ENCODE measurements at places on chromosomes 5 and 9.

- no peak for DNase-seq
Measured at GRCh38 chr9:99030610-99031109, 74.3 kb upstream of the TGFBR1 start.

DNA sequence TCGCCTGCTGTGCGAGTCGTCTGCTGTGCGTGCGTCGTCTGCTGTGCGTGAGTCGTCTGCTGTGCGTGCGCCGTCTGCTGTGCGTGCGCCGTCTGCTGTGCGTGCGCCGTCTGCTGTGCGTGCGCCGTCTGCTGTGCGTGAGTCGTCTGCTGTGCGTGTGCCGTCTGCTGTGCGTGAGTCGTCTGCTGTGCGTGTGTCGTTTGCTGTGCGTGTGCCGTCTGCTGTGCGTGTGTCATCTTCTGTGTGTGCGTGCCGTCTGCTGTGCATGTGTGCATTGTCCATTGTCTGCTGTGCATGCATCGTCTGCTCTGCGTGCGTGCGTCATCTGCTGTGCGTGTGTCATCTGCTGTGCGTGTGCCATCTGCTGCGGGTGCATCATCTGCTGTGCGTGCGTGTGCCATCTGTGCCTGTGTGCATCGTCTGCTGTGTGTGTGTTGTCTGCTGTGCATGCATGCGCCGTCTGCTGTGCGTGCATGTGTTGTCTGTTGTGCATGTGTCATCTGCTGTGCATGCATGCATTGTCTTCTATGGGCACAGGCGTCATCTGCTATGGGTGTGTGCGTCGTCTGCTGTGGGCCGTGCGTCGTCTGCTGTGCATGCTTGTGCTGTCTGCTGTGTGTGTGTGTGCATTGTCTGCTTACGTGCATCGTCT, 68.6 kb upstream of the IRX4 start:
- DNase-seq, result no peak

DNA sequence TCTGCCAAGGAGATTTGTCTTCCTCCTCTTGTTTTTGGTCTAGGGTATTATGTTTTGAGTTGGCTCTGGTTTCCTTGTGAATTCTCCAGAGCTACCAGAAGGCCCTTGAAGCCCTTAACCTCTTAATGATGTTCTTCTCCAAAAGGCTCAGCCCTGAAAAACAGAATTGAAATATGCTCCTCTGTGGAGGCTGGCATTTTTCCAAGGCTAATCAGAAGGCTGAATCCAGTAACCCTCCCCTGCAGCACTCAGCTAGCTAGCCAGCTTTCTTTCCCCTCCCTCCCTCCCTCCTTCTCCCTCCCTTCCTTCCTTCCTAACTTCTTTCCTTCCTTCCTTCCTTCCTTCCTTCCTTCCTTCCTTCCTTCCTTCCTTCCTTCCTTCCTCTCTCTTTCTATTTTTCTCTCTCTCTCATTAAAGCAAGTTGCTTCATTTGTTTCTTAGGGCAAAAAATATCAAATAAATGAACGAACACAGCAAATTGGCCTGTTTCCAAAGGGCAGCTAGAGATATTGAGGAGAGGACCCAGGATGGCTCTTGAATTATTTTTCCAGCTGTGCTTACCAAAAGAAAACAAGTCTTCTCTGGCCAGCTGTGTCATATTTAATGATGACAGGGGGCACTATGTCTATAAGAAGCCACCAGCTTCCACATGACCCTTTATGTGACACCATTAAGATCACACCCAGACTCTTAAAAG, 38.7 kb downstream of the JAKMIP2 start:
- DNase-seq, result no peak

- DNase-seq, result no peak
Measured at GRCh38 chr9:129235041-129235930, 57.2 kb upstream of the IER5L start.

DNA sequence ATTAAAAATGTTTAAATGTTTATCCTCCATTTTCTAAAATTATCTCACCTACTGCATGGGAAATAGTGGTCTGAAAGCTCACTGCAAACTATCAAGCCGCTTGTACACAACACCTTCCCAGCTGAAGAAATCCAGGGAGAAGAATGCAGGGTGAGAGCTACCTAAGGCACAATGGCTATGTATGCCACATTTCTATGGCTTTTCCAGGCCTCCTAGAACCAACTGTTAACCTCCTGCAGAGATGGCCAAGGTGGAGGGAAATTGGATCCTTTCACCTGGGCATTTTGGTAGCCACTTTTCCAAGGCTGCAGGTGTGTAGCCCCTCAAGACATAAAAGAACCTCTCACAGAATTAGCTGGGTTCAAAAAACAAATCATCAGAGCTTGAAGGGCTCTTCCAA, 286.4 kb downstream of the EBF1 start:
- no peak for DNase-seq

DNA sequence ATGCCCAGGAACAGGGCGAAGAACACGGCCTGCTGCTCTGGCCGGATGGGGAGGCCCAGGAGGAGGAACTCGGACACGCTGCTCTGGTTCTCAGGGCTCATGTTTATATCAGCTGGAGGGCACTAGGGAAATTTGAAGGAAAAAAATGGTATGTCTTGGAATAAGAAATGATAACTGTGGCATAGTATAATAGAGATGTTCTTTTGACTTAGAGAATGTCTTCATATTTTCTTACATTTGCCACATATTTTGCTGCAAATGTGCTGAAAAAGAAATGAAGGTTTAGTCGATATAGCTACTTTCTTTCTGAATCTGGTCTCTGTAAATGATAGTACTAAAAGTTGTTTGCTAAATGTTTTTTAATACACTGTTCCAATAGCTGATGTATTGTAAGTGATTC, at the start of gene OR1J1:
OR1J1 (minus strand) TSS at position 101 of the 400 bp plus-strand sequence; CDS start at position 101, 0 bp downstream.
- no peak for DNase-seq

DNA sequence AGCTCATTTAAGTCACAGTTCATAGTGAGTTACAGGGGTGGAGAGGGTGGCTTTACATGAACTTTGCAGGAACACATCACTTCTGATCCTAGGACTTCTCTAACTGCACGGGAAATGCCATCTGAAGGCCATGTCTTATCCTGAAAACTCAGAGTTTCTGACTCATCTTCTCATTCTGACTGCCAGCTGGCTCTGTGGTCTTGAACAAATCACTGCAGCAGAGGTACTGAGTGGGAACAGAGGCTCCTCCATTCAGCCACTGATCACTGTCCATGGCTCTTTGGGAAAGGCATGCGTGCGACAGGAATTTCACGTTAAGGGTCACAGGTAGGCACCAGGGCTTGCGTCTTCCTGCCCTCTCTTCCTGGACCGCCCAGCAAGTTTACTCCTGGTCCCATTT, 114.6 kb upstream of the LRRTM2 start:
- DNase-seq, result no peak

GRCh38 chr9:95565982-95566381, 49.2 kb upstream of the PTCH1 start:
- DNase-seq, result no peak

DNA sequence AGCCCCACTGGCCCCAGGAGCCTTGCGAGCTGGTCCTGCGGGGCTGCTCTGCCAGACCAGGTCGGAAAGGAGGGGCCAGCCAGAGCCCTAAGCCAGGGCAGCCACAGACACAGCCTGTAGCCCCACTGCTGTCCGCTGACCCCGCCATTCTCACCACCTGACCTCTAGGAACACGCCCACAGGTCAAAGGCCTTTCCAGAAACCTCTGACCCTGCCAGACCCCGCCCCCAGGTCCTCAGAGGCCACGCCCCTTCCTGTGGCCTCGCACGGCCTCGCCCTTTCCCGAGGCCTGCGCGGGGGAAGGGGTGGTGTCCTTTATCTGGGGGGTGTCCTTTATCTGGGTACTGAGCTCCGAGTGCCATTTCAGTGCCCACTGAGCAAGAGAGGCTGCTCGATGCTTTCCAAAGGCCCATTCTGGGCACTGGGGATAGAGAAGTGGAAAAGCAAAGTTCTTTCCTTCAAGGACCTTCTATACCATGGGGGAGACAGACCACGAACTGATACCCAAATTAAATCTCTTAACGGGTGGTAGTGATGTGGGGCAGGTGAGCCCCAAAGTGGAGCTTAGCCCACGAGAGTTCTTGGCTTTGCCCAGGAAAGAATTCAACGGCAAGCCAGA, 46.5 kb downstream of the P4HA2 start:
- DNase-seq, result no peak

DNA sequence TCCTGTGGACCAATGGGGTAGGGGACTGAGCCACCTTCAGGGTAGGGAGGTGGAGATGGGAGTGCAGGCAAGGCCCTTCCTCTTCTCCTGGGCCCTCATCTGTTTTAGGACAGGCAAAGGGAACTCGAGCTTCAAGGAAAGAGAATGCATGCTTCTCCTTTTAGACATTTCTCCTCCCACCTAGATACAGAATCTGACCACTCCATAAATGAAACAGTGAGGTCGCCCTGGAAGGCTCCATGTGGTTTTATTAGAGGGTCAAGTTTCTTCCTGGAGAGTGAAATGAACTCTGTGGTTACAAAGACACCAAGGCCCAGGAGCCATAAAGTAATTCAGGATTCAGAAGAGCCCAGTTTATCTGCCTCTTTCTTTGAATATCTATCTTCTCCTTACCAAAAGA, 14.9 kb downstream of the LHFPL2 start:
- DNase-seq, result no peak

DNA sequence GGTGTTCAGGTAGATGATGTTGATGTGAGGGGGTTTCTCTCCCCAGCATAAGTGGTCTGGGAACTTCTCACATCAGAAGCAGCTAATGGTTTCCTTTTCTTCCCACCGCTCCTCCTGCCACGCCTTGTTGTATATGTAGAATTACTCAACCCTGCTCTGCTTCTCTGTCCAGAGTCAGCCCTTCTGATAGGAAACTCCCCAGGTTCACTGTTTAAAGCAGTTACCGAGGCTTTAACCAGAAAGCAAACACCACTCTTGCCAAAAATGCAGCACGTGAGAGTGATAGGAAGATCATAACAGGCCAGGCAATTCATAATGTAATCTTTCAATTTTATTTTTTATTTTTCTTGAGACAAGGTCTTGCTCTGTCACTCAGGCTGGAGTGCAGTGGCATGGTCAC, 10.5 kb upstream of the TMEM252 start:
- no peak for DNase-seq

DNA sequence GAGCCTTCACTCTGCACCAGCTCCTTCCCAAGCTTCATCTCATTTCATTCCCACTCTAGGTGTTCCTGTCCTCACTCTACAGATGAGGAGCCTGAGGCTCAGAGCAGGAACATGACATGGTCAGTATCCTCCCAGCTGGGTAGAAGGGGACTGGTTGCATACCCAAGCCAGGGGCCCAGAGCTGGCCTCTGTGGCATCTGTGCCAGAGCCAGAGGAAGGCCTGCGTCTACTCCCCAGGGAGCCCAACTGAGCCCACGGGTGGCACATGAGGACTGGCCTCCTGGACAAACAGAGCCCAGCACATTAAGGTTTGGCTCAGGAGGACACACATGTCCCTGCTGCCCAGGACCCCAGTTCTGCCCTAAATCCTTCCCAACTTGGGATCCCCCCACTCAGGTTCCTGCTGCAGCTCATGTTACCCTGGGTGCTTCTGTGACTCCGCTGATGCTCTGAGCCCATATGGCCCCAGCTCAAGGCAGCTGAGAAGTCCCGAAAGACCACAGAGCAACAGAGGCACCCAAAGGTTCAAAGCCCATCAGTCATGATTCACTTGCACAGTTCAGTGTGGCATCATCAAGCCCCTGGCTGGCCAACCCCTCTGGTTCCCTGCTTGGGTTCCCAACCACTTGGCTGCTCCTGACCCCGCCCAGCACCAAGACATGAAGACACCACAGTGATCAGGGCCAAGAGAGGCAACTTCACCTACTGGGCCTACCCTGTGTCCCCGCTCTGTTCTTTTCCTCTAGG, 8.5 kb upstream of the NEURL1B start:
- no peak for DNase-seq

DNA sequence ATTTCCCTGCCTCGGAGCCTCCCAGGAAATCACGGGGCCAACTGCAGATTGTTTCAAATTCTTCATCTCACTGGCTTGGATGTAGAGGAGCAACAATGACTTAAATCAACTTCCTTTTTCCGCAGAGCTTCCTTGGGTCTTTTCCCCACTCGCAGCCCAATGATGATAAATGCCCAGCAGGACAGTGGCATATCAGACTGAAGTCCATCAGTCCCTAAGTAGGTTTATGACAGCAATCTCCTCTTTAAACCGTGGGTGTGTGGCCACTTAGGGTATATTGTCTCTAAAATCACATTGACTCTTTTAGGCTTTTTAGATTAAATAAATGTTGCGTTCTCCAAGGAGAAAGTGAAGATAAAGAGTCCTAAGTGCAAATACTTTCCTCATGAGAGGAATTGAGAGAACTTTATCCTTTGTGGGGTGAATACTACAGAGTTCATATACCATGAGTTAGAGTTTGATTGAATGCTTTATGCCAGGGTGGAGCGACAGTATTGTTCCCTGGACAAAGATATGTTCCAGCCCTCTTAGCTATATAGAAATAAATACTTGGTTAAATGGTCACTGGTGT, 59.1 kb downstream of the IQGAP2 start:
- no peak for DNase-seq

- no peak for DNase-seq
Measured at GRCh38 chr5:127406326-127407121, 110.9 kb upstream of the PRRC1 start.

GRCh38 chr5:100188339-100188738, 346.8 kb upstream of the FAM174A start:
- no peak for DNase-seq

GRCh38 chr9:78325846-78326360, 29.0 kb downstream of the PSAT1 start:
- no peak for DNase-seq

GRCh38 chr5:121086671-121087070, 622.6 kb downstream of the PRR16 start:
- no peak for DNase-seq

- DNase-seq, result no peak
Measured at GRCh38 chr5:55864606-55865541, 13.7 kb downstream of the IL31RA start.
